ENCODE measurements at places on chromosomes 6 and 20.
A peak's percentile ranks its signal among the peaks of the same experiment; 100 is the strongest.

DNA sequence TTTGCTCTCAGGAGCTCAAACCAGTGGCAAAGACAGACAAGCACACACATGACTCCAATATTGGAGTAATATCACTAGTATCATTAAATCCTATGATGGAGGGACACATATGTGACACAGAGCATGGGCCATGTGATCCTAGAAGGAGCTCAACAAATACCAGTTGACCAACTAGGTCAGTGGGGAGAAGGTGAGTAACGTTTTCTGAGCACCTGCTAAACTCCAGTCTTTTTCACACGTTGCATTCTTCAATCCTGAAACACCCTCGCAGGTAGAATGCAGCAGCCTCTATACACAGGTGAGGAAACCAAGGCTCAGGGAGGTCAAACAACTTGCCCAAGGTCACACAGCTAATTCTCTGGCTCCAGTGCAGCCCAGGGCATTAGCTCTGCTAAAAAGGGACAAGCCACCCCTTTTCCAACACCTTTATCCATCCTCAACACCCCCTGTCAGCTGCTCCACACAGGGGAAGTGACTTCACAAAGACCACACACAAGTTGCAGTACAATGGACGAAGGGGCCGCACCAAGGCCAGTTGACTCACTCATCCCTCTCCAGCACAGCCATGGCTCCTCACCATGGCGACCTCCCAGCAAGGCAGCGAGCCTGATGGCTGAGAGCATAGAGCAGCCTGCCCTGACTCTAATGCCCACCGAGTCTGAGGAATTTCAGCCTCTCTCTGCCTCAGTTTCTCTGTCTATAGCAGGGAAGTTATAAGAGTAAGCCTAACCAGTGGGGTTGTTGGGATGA, 4.4 kb downstream of the CAPN11 start:
- DNase-seq, result no peak

DNA sequence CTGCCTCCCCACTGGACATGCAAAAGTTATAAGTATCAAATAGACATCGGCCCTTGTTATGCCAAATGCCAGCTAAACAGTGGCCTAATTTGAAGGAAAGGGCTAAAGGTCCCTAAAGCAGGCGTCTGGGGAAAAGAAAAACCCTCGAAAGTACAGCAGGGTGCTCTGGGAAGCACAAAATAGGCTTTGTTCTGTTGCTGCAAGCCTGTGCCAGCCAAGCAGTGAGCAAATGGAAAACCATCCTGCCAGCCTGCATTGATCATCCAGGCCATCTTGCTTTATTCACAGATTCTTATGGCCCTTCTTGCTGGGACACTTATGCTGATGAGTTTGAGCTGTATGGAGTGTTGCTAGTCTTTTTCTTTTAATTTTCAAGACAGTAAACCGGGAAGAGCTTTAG, 62.2 kb upstream of the PLEKHG1 start:
- DNase-seq, result no peak

DNA sequence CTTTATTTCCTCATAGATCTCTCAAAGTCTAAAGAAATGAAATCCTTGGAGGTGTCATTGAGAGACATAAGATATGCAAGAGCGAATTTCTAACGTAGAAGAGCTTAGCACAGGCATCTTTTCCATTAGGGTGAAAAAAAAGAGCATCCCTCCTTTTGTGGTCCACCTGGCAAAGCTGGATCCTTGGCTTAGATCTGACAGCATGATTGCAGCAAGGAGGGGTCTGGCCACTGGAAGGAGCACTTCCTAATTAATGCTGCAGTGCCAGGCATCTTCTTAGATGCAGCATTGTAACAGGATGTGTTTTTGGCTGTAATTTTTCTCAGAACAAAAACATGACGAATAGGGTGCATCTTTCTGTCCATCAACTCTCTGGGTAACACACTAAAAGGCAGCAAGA, 60.1 kb upstream of the TFAP2D start:
- no peak for DNase-seq

DNA sequence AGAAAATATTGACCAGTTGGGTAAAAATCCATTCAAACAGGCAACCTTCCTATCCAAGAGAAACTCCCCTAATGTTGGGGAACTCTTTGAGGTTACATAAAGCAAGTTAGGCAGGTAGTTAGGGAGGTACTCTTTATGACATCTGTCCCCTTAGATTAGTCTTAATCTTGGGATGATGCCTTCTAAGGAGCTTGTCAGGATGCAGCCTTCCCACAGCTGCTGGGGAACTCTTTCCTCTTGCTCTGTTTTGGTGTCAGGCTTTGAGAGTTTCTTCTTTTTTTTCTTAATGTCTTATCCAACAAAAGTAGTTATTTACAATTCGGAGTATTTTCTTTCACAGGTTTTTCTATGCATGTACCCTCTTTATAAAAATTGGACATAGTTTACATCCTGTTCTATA, 194.8 kb downstream of the CDKAL1 start:
- DNase-seq, result no peak

DNA sequence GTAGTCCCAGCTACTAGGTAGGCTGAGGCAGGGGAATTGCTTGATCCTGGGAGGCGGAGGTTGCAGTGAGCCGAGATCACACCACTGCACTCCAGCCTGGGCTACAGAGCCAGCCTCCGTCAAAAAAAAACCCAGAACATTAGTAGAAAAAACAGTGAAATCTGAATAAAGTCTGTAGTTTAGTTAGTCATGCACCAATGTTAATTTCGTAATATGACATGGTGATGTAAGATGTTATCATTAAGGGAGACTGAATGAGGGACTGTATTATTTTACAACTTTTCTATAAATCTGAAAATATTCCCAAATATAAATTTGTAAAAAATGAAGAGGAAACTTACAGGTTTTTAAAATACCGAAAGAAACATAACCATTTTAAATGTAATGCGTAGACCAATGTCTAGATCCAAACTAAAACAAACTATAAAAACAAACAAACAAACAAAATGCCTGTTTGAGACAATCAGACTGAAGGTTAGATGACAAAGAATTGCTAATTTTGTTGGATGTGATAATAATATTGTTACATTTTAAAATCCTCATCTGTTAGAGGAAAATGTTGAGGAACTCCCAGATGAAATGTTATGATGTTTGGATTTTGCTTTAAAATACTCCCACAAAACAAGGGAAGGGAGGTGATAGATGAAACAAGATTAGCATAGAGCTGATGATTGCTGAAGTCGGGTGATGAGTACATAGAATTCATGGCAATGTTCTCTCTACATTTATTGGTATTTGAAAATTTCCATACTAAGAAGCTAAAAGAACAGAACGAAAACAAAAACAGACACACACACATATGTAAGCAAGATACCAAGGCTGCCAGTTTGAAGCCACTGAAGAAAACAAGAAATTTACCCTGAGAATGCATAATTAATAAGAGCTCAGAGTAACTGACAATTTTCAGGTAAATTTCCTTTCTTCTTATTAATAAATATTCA, 1.8 kb downstream of the GSTA4 start:
- no peak for DNase-seq

DNA sequence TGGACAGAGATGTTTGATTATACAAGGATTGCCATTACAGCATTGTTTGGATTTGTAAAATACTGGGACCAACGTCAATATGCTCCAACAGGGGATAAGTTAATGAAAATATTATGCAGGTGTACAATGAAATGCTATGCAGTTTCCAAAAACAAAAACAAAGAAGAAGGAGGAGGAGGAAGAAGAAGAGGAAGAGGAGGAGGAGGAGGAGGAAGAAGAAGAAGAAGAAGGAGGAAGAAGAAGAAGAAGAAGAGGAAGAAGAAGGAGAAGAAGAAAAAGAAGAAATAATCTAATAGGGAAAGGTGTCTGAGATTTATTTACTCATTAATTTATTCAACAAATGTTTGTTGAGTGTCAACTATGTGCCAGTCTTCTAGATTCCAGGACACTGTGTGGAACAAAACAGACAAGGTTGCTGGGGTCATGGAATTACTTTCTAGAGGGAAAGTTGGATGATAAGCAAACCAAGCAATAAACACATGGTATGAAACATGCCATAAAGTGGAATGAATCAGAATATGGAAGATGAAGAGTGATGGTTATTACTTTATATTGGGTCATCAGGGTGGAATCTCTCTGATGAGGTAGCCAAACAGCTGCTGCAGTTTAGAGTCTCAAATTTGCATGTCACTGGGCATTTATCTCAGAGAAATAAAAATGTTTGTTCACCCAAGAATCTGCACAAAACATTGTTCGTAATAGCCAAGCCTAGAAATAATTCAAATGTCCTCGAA, 6.3 kb upstream of the TRIM27 start:
- no peak for DNase-seq

- no peak for DNase-seq
These were observed 379.7 kb upstream of the PTCHD4 start for GRCh38 chr6:48490658-48491057.

- DNase-seq, result no peak
These were observed 538 bp downstream of the FERMT1 start for GRCh38 chr20:6122111-6122872.

- no peak for DNase-seq
These were observed 61.6 kb downstream of the MRAP2 start for GRCh38 chr6:84095156-84095555.

DNA sequence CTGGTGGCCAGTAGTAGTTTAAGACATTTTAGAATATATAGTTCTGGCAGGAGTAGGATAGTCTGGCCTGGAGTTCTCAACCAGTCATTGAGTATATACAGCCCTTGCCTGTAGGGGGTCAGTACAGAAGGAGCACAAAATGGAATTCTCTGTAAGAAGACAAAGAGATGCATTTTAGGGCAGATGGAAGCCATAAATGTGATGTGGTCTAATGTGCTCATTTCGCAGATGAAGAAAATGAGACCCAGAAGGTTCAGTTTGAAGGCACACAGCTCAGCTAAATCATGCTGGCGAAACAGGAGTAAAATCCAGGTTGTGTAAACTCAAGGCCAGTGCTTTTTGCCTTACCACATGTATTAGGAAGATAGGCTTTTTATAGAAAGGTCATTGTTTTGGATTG, 29.6 kb downstream of the QKI start:
- no peak for DNase-seq

DNA sequence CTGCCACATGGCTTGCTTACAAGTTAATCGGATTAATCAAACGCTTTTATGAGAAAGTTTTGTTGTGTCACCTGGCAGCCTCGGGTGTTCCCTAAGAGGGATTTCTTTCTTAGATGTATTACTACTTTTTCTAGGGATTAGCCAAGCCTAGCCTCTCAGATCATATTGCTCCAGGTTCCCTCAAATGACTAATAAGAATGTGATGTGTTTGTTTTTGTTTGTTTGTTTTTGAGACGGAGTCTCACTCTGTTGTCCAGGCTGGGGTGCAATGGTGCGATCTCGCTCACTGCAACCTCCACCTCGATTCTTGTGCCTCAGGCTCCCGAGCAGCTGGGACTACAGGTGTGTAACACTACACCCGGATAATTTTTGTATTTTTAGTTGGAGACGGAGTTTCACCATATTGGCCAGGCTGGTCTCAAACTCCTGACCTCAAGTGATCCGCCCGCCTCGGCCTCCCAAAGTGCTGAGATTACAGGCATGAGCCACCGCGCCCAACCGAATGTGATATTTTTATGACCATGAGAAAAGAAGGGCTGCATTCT, 977 bp downstream of the HMGN4 start:
- no peak for DNase-seq

- DNase-seq, result peak; percentile 41
These were observed 25.8 kb downstream of the NKAIN2 start for GRCh38 chr6:123829302-123829953.

GRCh38 chr6:156658966-156659821, 118.0 kb upstream of the ARID1B start:
- DNase-seq, result no peak

DNA sequence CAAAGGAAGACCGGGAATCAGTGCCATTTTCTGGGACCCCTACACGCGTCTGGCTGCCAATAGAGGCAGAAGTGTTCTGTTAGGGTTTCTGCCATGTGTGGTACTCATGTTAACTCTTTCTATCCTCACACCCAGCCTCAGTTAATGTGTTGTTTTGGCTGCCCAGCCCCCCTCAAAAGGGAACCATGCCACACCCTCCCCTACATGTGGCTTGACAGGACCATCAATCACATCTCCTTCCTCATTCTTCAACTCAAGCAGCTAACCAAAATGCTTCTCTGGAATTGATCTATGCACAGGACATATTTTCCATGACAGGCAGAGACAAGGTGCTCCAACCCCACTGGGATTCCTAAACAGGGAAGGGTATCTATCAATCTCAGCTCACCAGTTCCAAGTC, 22.0 kb downstream of the AHCY start:
- DNase-seq, result no peak

GRCh38 chr6:20680697-20681165, 146.5 kb downstream of the CDKAL1 start:
- DNase-seq, result no peak

- DNase-seq, result no peak
These were observed 15.2 kb downstream of the TBX18 start for GRCh38 chr6:84749181-84749580.

DNA sequence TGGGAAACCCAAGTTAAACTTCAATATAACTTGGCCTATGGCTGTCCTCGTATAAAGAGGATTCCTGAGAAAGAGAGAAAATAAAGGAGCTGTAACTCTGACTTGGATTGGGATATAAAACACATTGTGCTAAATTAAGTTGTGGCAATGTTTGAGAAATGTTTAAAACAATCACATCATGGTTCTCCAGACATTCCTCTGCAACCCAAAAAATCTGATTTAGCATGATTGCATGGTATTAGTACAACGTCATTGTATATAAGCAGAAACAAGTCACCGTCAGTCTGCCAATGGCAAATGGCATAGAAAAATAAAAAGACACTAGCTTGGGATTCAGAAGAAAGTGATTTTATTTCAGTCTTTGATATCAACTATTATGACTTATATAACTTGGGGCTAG, 140.2 kb upstream of the FAM83B start:
- no peak for DNase-seq

DNA sequence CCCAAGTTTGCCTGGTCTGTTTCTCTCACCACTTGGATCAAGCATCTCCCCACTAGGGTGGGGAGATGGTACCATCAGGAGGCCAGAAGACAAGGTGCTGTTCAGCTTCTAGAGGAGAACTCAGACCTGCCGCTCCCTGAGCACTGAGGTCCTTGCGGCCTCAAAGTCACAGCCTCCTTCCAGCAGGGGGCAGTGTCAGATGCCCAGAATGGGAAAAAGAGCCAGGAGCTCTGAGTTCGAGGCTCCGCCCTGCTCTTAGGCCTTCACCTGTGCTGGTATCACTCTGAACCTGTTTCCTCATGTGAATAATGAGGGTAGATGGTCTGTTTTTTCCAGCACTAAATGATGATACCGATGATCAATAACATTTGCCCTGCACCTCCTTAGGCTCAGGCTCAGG, 68.7 kb downstream of the TOX2 start:
- DNase-seq, result no peak

DNA sequence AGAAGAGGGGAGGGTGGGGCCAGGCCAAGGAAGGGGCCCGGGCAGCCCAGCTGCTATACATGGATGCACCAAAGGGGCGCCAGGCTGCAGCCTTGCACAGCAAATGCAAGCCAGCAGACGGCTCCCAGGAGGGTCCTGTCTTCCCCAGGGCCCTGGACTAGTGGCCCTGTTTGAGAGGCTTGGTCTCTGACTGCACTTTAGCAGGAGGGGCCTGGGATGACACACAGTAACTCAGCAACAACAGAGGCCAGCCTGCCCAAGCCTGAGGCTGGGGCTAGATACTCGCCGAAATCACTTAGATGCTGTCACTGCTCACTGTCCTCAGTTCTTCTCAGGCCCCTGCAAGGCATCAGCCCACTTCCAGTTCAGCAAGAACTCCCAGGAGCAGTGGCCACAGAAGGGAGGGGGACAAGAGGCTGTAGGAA, 73.5 kb downstream of the TRAM2 start:
- no peak for DNase-seq

- DNase-seq, result no peak
These were observed 54.4 kb downstream of the RIPOR2 start for GRCh38 chr6:24881376-24881775.

- no peak for DNase-seq
These were observed 78.1 kb downstream of the GRM4 start for GRCh38 chr6:34067814-34068213.
